ENCODE measurements at places on chromosomes 5 and 9.

DNA sequence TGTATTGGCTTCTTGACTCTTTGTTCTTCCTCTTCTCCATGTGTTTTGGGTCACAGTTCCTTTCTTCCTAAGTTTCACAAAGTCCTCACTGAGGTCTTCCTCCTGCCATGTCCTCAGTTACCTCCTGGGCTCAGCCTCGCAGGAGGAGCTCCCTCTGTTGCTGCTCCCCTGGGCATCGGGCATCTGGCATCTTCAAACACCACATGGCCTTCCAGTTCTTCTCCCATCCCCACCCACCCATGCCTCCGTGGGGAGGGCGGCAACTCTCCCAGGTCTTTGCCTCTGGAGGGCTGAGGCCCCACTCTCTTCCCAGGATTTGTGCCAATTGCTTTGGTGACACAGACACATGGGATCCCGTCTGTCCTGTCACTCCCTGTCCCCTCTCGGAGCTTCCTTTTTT lies 22.8 kb downstream of the MRPL36 start:
- no peak for DNase-seq

- no peak for DNase-seq
Measured at GRCh38 chr9:4836676-4837075, 43.9 kb downstream of the RCL1 start.

DNA sequence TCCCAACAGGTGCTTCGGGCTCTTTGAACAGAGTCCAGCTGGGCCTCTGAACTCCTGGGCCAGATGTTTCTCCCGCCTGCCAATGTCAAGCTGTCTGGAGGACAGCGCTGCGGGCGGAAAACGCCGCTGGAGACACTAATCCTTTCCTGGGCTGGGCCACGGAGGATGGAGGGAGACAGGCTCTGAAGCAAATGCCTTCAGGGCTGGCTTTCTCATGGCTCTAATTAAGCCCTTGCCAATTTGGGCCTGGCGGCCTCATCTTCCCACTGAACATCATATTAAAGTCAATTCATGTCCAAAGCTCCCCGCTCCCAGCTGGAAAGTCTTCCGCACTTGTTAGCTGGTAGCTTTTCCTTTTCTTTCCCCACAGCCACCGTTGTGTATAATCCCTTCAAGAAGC lies 72.7 kb downstream of the NTNG2 start:
- no peak for DNase-seq

DNA sequence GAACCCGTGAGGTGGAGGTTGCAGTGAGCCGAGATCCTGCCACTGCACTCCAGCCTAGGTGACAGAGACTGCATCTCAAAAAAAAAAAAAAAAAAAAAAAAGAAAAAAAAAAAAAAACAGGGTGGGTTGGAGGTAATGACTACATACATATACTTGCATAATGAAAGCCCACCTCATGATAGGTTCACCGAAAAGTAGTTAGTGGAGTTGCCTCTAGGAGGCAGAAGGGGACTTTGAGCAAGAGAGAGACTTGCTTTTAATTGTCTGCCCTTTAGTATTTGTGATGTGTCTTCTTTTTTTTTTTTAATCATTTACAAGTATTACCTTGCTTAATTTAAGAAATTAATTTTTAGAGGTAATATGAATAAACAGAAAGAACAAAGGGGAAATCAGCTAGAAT lies 99.8 kb downstream of the PPARGC1B start:
- no peak for DNase-seq

DNA sequence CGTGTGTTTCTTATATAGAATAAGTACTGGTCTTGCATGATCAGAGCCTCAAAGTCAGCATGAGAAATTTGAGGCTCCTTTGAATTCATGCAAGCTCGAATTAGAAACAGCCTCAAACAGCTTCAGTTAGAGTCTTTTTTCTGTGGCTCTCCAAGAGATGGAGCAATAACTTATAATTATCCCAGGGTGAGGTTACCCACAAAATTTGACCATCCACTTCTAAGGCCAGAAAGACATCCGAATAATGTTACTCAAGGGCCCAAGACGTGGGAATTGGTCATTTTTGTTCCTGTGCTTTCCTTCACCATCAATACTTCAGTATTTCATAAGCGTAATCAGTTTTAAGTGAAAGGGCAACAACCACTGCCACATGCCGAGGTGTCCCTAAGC lies 89.7 kb downstream of the DAPK1 start:
- no peak for DNase-seq

DNA sequence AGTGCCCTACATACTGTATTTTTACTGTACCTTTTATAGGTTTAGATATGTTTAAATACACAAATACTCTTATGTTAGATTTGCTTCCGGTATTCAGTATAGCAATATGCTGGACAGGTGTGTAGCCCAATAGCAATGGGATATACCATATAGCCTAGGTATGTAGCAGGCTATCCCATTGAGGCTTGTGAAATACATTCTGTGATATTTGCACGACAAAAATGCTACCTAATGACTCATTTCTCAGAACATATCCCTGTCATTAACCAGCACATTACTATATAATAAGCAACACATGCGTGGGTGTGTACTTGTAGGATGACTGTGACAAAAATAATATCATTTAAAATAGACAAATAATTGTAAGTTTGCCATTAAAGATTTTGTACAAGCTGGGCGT lies 208.8 kb downstream of the MRPS30 start:
- no peak for DNase-seq

DNA sequence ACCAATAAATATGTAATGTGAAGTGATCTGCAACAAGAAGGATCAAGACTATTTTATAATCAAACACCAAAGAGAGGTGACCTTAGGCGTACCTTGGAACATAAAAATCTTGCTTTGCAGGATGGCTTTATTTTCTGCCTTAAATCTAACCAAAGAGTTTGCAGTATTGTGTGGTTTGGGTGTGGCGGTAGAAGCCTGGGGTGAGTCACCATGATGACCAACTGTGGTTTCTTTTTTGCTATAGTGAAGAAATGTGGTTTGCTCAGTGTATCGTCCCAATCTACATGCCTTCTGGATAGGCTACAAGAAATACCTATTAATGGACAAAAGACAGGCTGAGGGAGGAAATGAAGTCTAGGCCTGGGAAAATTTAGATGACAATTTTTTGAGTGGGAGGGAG lies 5.1 kb upstream of the CAST start:
- no peak for DNase-seq

- DNase-seq = no peak
Measured at GRCh38 chr5:124460642-124461041, 285.8 kb downstream of the ZNF608 start.

GRCh38 chr5:132019857-132020555 lies 8.5 kb upstream of the ACSL6 start:
- peak; percentile 57 for DNase-seq

GRCh38 chr5:38809388-38810359 lies 36.1 kb upstream of the OSMR start:
- peak; percentile 26 for DNase-seq

DNA sequence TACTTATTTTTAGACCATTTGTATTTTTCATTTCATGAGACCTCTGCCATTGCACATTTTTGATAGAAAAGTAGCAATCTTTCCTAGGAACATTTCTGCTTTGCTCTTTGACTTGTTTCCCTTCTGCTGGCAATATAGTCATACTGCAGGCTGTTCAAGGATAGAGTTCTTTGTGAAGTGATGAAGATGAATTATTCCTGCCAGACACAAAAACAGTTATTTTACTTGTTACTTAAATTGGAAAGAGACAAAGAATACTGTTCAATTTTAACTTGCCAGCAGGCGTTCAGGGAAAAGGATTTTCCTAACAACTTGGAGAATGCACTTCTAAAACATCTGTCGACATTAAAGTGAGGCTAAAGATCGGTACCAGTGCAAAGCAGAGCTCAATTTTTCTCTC lies 251.7 kb upstream of the ACTBL2 start:
- no peak for DNase-seq

DNA sequence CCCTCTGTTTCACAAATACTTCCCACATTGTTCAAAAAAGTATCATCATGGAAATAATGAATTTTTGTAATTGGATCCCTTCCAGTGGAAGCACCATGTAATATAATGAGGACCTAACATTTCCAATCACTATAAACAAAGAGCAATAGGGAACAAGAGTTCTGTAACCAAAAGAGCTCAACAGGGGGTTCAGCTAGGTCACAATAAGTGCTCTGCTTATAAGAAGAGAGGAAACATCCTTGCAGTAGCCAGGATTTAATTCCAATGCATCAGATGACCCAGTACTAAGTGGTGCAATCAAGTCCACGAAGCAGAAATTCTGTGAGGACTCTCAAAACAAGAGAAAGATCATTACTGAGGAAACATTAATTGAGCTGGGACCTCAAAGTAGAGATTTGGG lies 5.9 kb downstream of the SERINC5 start:
- DNase-seq = no peak

DNA sequence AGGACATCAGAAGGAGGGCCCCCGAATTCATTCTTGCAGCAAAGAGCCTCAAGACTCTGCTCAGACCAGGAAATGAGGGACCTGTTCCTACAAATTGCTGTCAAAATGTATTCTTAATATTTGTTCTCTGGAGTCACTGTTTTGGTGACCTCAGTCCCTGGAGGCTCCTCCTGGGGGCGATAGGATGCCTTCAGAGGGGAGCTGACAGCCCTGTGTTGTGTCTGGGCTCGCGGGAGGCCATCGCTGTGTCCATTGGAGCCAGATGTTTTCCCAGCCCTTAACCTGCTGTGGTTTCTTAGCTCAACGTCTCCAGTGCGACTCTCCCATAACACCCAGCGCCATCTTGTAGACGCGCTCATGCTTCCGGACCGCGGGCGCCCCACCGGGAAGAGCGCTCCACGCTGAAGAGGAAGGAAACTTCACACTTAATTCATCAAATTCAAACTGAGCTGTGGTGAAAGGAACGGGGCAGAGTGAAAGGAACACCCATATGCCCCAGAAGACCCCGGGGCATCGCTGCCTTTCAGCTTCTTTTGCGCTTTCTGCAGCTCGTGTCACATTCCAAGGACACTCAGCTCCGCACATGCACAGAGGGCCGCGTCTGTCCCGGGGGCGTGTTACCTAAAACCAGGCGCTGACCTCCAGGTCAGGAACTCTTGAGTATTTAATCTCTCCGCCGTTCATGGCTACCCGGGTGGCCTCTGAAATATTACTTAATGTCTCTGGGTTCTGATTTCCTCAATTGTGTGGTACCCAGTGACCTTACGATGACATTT lies 112.3 kb upstream of the GDNF start:
- DNase-seq = no peak

DNA sequence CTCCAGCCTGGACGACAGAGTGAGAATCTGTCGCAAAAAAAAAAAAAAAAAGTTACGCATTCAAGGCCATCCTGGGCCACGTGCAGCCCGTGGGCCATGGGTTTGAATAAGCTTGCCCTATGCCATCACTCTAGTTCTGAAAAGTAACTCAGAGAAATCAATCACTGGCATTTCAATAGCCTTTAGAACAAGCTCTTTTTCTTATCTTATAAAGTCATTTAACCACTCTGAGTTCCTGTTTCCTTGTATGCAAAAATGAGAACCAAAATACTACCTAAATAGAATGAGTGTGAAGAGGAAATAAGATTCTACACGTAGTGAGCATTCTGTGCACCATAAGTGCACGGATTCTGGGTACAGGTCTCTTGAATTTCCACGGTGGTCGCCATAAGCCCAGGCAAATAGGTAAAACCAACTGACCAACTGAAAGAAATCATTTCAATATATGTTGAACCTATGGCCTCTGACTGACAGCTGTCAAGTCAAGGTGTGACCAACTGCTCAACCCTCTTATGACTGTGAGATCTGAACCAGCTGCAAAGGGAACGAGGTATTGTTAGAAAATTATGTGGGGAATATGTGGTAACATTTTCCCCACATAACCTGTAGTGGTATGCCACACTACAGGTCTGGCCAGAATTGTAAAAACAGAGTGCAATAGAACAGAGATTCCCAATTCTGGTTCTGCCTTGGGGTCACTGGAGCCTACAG lies 143.9 kb upstream of the LHFPL2 start:
- DNase-seq = no peak

DNA sequence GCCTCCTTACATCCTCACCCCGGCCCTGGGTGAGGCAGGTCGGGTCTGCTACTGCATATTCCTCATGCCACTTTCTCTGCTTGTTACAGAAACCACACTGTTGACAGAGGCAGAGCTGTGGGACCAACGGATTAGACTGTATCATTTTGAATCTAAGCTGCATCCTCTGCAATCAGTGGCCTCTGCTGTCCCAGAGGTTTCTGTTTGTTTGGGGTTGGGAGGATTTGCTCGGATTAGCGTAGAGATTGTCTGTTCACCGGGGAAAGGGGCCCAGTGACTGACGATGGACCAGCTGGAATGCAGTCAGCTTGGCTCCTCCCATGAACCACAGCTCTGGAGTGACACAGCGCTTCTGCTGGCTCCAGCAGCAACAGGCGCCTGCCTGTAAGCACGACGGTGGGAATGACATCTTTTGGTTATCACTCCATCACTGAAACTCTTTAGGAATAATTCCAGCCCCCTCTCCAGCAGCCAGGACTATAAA lies 37.3 kb upstream of the ADRA1B start:
- no peak for DNase-seq

DNA sequence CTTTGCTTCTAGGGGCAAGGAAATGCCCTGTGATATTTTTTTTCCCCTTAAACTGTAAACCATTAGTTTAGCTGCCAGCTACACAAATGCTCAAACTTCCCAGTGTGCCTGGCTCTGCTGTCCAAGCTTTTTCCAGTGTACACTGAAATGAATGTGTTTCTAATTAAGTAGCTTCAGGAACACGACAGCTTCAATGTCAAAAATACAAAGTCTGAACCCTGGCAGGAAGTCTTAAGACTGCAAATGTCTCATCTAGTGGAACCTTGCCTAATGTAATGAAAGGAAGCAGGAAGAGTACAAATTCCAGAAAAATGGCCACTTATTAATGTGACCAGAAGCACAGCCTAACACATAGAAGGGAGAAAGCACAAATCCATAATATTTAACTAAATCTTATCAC lies 255.2 kb downstream of the CRB2 start:
- no peak for DNase-seq

DNA sequence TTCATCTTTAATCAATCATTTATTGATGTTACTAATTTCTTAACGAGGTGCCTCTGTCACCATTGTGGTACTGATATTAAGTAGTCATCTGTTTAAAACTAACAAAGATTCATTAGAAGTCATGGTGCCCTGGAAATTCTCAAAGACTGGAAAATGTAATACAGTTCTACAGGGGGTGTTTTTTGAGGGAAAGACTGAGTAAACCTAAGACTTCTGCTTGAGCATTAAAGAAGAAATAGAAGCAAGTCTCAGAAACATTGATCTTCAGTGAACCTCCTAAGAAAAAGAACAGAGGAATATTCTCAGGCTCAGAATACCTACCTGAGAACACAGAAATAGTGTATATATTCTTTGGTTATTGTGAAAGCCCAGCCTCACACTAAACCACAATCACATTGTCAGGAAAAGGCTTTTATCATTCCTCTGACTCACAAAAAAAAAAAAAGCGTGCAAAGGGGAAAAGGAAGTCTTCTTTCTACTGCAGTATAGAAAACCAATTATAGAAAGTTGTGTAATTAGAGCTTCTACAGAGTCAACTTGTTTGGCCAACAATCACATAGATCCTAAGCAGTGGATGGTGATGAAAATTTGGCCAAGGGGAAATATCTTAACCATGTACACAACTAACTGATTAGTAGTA lies 60.8 kb downstream of the HINT1 start:
- DNase-seq = no peak
